ENCODE measurements at places on chromosomes 1 and 21.

GRCh38 chr1:91533361-91534024 lies 32.8 kb downstream of the CDC7 start:
- no peak overlapping the region for H3K4me3 ChIP-seq
- H3K27ac ChIP-seq, result no peak overlapping the region
- no peak for DNase-seq
- H3K36me3 ChIP-seq, result no peaks in the 10 kb centered on the region

- H3K4me1 ChIP-seq, result peaks cover 8% of the 10 kb centered on the region
- H3K27me3 ChIP-seq, result peaks cover 12% of the 10 kb centered on the region
- no peak overlapping the region for H3K4me3 ChIP-seq
- no peak for DNase-seq
Measured at GRCh38 chr1:25927521-25928265, 21.5 kb upstream of the STMN1 start.

DNA sequence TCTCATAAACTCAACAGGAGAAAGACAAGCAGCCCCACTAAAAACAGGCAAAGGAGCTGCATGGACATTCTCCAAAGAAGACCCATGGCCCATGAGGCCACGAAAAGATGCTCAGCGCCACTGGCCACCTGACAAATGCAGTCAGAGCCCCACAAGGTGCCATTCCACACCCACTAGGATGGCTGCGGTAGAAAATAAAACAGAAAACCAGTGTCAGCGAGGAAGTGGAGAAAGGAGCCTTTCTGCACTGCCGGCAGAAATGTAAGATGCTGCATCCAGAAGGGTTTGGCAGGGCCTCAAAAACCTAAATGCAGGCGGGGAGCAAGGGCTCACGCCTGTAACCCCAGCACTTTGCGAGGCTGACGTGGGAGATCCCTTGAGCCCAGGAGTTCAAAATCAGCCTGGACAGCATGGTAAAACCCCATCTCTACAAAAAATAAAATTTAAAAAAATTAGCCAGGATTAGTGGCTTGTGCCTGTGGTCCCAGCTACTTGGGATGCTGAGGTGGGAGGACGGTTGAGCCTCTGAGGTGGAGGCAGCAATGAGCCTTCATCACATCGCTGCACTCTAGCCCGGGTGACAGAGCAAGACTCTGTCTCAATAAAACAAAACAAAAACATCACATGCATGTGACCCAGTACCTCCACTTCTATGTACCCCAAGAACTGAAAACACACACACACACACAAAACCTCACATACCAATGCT lies 4.2 kb downstream of the WNT9A start:
- H3K4me3 ChIP-seq, result no peak overlapping the region
- peaks cover 7% of the 10 kb centered on the region for H3K4me1 ChIP-seq
- H3K36me3 ChIP-seq, result no peaks in the 10 kb centered on the region

DNA sequence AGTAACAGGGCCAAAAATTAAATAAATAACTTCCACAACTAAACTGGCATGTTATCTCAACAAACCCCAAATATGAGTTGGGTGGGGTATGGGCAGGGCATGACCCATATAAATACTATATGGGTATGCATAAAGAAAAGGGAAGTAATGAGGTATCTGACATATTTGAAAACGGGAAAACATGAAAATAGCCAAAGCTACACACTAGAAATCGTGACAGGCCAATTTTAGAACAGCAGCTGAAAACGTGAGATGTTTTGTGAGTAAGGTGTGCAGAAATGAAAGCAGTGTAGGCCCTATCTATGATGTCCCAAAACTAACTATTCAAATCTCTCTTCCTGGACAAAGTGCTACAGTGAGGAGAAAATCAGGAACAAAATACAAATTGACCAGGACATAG lies 537.9 kb upstream of the NR5A2 start:
- no peak for DNase-seq
- no peak overlapping the region for H3K27ac ChIP-seq
- H3K4me3 ChIP-seq, result no peak overlapping the region
- H3K27me3 ChIP-seq, result no peaks in the 10 kb centered on the region
- H3K4me1 ChIP-seq, result no peaks in the 10 kb centered on the region

DNA sequence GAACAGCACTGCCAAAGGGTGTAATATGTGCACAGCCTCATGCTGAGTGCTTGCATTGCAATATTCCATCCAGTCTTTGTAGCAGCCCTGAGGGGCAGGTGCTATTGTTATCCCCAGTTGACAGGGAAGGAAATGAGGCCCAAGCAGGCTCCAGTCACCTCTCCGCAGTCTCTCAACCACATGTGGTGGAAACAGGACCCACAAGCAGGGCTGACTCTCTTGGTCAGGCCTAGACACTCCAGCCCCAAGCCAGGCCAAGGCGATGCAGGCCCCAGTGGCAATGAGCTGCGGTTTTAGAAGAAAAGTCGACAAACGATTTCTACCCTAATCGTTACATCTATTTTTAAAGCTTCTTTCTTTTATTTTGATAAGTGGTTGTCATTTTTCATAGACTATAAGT lies 52.6 kb upstream of the GADD45A start:
- H3K27ac ChIP-seq, result no peak overlapping the region
- no peak for DNase-seq
- H3K4me3 ChIP-seq, result no peak overlapping the region

GRCh38 chr1:236471653-236472052 lies 52.1 kb upstream of the LGALS8 start:
- no peaks in the 10 kb centered on the region for H3K27me3 ChIP-seq
- no peak overlapping the region for H3K4me3 ChIP-seq
- H3K36me3 ChIP-seq, result no peaks in the 10 kb centered on the region
- no peaks in the 10 kb centered on the region for H3K4me1 ChIP-seq
- DNase-seq, result no peak
- H3K27ac ChIP-seq, result no peak overlapping the region

DNA sequence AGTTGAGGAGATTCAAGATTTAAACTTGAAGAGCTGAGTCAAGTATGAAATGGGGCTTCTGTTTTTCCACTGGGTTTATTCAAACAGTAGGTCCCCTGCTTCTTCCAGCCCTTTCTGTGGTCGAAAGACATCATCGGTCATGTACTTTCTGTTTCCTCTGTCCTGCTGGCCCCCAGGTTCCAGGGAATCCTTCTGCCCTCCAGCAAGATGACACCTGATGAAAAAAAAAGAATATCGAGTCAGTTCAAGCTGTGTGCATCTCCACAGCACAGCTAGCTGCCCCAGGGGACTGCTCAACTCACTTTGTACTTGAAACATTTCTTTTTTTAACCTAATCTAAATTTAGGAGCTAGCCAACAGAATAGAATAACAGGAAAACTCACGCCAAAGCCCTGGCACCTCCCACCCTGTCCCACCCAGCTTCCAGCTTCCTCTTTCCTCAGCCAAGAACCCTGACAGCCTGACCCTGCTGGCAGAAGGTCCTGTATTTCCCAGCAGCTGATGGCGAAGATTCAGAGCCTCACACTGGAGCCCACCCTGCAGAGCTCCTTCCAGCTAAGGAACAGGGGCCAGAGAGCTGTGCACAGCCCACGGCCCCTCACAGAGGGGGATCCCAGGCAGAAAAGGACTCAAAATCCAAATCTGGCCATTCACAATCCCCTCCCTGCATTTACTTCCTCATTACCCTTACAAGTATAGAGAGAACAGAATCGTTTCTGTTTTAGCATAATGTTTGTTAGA lies 176.5 kb downstream of the PSMG1 start:
- H3K36me3 ChIP-seq, result no peaks in the 10 kb centered on the region
- peak; percentile 73 for DNase-seq
- peaks cover 25% of the 10 kb centered on the region for H3K4me1 ChIP-seq
- H3K27ac ChIP-seq, result no peak overlapping the region
- no peak overlapping the region for H3K4me3 ChIP-seq

GRCh38 chr1:100979631-100980030 lies 46.0 kb downstream of the DPH5 start:
- H3K36me3 ChIP-seq, result peaks cover 8% of the 10 kb centered on the region
- H3K4me3 ChIP-seq, result no peak overlapping the region
- no peak overlapping the region for H3K27ac ChIP-seq
- H3K4me1 ChIP-seq, result no peaks in the 10 kb centered on the region
- DNase-seq, result no peak

DNA sequence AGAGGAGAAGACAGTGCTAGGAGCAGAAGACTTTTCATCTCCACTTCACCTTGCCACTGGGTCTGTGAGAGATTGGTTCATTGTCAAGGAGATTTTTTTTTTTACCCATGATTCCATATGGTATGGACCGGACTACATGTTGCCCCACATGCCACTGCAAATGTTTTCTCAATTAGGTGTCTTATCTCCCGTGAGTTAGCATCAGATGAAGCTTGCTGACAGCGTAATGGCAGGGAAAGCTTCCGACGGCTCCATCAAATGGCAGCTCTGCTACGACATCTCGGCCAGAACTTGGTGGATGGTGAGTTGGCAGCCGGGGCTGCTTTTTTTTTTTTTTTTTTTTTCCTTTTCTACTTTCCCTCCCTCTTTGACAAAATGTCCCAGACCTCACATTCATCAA lies 217.2 kb upstream of the NFIA start:
- H3K4me1 ChIP-seq, result no peaks in the 10 kb centered on the region
- H3K27me3 ChIP-seq, result peaks cover 16% of the 10 kb centered on the region
- no peak for DNase-seq
- no peaks in the 10 kb centered on the region for H3K36me3 ChIP-seq

DNA sequence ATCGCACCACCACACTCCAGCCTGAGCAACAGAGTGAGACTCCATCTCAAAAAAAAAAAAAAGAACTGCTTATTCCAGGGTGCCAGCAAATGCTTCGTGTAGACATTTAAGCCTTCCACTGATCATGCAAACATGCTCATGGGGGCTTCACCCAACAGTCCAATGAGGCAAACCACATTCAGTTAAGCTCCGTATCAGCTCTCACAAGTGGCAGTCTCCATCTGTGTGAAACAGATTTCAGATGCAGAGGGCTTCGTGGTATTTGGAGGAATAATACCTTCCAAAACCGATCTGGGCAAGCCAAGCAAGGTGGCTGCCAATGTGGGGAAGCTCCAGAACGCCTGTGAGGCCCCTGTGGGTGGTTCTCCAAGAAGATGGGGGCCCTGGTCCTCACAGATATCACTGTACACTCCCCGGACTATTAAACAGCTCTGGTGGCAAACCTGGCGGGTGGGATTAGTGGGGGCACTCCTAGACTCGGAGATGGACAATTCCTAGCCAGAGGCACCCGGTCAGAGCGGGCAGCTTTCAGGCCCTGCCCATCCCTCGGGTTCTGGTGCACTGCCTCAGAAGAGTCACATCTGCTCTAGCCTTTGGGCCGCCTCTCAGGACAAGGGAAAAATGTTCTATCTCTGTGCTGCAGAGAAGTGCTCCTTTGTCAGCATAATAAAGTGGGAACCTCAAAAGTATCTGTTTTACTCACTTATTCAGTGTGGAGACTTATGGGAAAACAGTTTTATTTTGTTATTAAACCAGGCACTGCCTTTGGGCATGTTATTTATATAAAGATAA lies 10.2 kb downstream of the CREG1 start:
- no peaks in the 10 kb centered on the region for H3K27me3 ChIP-seq
- no peak for DNase-seq
- no peak overlapping the region for H3K27ac ChIP-seq
- H3K36me3 ChIP-seq, result peaks cover 3% of the 10 kb centered on the region
- peaks cover 18% of the 10 kb centered on the region for H3K4me1 ChIP-seq

- no peaks in the 10 kb centered on the region for H3K36me3 ChIP-seq
- H3K27ac ChIP-seq, result no peak overlapping the region
- H3K27me3 ChIP-seq, result no peaks in the 10 kb centered on the region
- H3K4me3 ChIP-seq, result no peak overlapping the region
- H3K4me1 ChIP-seq, result peaks cover 19% of the 10 kb centered on the region
Measured at GRCh38 chr1:86388777-86389176, 7.3 kb downstream of the ODF2L start.

GRCh38 chr1:232737917-232738316 lies 67.3 kb upstream of the MAP10 start:
- no peak overlapping the region for H3K27ac ChIP-seq
- no peak for DNase-seq
- no peaks in the 10 kb centered on the region for H3K36me3 ChIP-seq
- no peaks in the 10 kb centered on the region for H3K27me3 ChIP-seq

GRCh38 chr1:81455481-81455880 lies 345.3 kb upstream of the ADGRL2 start:
- no peak overlapping the region for H3K27ac ChIP-seq
- H3K27me3 ChIP-seq, result no peaks in the 10 kb centered on the region
- DNase-seq, result no peak
- no peaks in the 10 kb centered on the region for H3K4me1 ChIP-seq
- no peak overlapping the region for H3K4me3 ChIP-seq

GRCh38 chr1:9718006-9718680 lies 66.6 kb downstream of the PIK3CD start:
- no peaks in the 10 kb centered on the region for H3K27me3 ChIP-seq
- peak; percentile 86 for DNase-seq
- no peak overlapping the region for H3K4me3 ChIP-seq
- H3K36me3 ChIP-seq, result peaks cover 9% of the 10 kb centered on the region

DNA sequence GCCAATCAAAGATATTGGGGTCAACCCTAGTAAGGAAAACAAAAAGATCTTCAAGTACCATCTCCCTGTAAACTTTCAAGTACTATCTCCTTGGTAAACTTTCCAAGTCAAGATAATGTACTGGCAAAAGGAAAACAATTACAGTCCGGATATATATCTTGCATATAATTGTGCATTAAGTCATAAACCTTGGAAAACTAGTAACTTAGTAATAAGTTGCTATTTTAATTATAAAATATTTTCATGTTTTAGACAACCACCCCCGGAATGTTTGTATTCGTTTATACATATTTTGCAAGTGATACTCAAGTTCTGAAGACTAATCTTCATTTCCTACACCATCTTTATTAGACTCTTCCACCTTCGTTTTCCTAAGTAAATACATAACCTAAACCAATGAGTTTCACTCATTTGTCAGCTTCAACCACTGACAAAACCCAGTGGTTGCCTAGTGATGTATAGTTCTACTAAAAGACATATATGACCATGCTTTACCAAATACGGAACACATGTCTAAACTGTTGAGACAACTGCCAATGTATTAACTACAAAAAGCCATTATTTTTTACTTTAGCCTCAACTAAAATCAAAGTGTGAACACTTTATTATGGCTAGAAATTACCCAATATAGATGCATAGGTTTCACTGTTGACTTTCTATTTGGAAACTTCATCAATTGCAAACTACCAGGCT lies 1.7 kb downstream of the AKT3 start:
- H3K27ac ChIP-seq, result peak overlapping the region; percentile 68
- peak overlapping the region; percentile 86 for H3K4me3 ChIP-seq
- no peaks in the 10 kb centered on the region for H3K27me3 ChIP-seq

- H3K4me1 ChIP-seq, result no peaks in the 10 kb centered on the region
- no peak for DNase-seq
- no peaks in the 10 kb centered on the region for H3K27me3 ChIP-seq
- no peak overlapping the region for H3K27ac ChIP-seq
- no peak overlapping the region for H3K4me3 ChIP-seq
Measured at GRCh38 chr1:18288722-18289121, 181.1 kb downstream of the IGSF21 start.
